ENCODE measurements at places on chromosomes 6 and 20.

DNA sequence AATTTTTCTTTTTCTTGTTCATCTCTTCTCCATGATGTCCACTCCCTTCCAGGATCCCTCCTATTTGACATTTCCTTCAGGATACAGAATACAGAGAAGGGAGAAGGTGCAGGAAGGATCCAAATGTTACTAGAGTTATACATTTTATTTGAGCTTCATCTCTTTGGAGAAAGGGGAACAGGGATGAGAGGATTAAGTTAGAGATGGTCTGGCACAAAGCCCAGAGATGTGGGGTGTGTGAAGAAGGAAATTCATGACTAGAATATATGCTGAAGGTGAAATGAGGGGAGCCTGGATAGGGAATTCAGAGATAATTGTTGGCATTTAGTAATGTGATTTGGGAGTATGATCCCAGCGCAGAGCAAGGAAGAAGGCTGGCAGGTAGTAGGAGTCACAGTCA lies 22.5 kb upstream of the SRPK1 start:
- no peak for DNase-seq

GRCh38 chr6:169034516-169035167 lies 219.0 kb downstream of the THBS2 start:
- DNase-seq: no peak

GRCh38 chr6:148524471-148524882 lies 181.8 kb downstream of the SASH1 start:
- DNase-seq: no peak

GRCh38 chr6:117677553-117678141 lies 2.4 kb downstream of the NUS1 start:
- DNase-seq: no peak

Measured in OCI-M1 (cell line).